ENCODE measurements at places on chromosomes 16 and 17.

GRCh38 chr17:82838386-82839063 is 1.3 kb downstream of the ZNF750 start:
- no peak for DNase-seq

DNA sequence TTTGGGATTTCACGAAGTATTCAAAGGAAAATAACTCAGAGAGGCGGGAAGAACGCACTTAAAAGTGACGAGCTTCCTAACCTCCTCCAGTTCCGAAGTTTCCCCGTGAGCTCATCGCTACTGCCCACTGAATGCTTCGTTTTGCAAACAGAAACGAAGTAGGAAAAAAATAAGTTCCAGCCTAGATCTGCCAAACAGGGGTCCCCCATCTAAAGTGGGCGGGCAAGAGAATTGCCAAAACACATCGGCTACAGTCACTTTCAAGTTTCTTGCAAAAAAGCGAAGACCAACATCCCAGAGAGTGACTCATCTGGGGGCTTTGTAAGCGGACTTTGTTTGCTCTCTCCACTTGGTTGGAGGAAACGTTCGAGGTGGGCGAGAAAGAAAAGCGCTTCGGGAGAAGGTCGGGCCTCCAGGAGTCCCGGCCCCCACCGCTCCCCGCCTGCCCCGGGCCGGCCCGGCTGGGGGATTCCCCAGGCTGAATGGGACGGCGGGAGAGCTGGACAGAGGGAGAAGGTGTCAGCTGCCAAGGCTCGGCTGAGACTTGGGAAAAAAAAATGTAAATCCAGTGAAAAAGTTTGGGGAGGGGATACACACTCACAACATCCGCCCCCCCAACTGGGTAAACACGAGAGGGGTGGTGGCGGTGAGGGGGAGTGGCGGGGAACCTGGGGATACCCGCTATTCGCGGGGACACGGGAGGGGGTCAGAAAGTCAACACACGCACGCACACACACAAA is 1.0 kb downstream of the VEZF1 start:
- DNase-seq = peak; percentile 62

GRCh38 chr17:17229416-17230384 is 7.3 kb downstream of the FLCN start:
- DNase-seq = no peak

DNA sequence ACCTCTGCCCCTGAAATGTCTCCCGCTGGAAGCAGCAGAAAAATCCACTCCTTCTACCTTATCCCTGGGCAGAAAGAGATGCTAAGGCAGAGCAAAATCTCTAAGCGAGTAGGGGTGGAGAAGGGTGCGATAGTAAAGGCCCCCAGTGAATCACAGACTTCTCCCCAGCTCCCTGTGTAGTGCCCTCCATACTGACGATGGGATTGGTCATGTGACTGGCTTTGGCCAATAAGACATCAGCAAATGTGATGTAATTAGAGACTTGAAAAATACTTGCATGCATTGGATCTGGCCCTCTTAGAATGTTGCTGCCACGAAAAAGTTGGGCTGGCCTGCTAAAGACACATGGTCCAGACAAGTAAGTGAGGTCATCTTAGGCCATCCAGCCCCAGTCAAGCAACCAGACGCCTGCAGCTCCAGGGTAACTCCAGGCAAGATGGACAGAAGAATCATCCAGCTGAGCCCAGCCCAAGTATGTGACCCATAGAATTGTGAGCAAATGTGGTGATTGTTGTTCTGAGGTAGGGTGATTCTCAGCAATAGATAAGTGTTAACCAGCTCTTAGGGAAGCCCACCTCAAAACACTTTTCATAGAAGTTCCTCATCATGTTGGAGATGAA is 36.0 kb downstream of the HASPIN start:
- DNase-seq = no peak

GRCh38 chr16:67441271-67441753 is 10.4 kb downstream of the HSD11B2 start:
- DNase-seq = no peak

DNA sequence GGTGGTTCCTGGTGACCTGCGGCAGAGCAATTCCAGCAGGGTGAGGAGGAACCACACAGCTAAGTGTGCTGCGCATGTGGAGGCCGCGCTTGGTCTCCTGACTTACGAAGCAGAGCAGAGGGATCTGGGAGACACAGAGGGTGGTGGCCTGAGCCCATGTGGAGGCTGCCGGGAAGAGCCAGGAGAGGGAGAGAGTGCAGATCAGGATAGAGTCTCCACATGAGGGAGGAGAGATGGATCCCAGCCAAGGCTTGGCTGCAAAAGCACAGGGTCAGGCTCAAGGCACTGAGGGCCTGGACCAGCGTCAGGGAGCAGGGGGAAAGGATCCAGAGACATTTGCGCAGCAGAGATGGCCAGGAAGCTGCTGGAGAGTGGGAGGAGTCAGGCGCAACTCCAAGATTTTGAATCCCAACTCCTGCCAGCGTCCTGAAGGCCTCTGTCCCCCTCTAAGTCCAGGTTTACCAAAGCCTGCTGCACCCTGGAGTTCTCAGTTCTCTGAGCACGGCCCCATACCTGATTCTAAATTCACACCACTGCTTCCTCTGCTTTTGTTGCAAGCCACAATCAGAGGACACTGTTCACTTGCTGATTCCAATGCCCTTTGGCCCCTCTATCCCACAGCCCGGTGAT is 11.3 kb upstream of the MLLT6 start:
- no peak for DNase-seq

GRCh38 chr16:88357317-88358022 is 25.3 kb upstream of the ZNF469 start:
- no peak for DNase-seq

DNA sequence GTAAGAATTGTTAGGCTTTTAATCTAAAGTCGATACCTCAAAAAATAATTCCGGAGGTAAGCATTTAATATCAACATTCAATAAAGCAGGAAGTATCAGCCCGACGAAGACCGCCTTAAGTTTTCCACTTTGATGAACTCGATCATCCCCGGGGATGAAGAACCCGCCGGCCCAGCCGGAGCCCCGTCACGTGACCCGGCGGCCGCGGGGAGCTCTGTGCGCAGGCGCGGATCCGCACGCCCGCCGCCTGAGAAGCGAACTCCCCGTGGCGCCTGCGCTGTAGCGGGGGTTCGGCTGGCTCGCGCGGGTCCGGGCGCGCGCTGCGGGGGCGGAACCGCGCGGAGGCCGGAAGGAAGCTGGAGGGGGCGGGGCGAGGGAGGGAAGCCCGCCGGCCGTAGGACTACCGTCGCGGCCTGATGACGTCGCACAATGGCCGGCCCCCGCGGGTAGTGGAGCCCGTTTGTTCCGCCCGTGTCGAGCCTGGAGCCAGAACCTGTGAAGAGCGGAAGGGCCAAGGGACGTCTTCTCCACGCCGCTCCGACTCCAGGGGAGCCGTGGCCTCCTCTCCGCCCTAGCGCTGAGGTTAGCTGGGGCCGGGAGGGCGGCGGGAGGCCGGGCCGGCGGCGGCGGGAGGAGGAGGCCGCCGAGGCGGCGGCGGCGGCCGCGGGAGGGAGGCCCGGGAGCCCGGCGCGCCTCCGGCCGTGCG is at the start of gene ZC3H18:
Gene ZC3H18 (plus strand): TSS at position 419 of the 706 bp plus-strand sequence. CDS start 6,721 bp downstream, outside the sequence.
- DNase-seq = peak; percentile 98

DNA sequence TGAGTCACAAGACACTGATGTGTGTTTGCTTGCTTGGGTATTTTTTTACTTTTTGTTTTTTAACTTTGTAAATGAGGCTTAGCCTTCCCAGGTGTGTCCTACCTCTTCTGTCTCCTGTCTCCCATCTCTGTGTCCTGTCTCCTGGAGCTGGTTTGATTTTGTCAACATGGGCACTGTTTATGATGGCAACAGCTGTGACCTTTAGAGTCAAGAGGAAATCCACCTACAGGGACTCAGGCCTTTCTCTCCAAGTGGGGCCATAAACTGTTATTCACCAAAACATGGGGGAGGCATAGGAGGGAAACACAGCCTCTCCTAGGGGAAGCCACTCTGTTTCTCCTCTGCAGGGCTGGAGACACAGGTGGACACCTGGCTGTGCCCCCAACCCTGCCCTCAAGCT is 13.1 kb upstream of the PLCG2 start:
- no peak for DNase-seq

GRCh38 chr16:88351491-88352101 is 31.2 kb upstream of the ZNF469 start:
- no peak for DNase-seq

DNA sequence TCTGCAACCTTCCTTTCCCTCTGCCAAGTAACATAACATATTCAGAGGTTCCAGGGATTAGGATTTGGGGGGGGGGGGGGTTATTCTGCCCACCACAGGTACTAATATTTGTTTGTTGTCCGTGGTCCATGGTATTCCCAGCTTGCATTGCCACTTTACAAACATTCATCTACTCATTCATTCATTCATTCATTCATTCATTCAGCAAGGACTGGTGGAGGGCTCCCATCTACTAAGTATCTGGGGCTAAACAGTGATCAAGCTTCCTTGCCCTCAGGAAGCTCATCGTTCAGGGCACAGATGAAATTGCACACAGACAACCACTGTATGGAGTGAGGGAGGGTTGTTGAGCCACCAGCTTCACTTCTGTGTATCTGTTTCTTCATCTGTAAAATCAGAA is 45.8 kb upstream of the NDRG4 start:
- DNase-seq = no peak

DNA sequence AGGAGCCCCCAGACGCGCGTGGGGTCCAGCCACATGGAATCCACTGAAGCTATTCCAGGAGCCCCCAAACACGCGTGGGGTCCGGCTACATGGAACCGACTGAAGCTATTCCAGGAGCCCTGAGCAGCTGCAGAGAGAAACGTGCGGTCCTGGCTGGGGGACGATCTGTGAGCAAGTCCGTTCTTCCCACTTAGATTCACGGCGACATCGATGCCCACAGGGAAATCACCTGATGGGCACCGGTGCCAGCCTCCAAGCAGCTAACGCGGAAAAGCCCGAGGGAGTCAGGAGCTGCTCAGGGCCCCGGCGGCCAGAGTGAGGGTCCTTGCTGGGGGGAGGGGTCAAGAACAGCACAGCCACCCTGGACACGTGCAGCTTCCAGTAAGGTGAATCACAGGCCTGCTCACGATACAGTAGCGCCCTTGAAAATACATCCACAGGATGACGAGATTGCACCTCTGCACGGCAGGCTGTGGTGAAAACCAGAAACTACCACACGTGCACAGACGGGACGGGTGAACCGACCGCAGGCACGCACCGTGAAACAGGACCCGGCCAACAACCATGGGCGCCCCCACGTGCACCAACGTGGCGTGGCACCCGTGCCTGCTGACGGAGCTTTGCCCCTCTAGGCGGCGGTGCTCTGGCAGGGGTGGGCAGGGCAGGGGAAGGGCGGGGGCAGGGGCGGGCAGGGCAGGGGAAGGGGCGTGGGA is 77.7 kb upstream of the GNG13 start:
- peak; percentile 53 for DNase-seq

DNA sequence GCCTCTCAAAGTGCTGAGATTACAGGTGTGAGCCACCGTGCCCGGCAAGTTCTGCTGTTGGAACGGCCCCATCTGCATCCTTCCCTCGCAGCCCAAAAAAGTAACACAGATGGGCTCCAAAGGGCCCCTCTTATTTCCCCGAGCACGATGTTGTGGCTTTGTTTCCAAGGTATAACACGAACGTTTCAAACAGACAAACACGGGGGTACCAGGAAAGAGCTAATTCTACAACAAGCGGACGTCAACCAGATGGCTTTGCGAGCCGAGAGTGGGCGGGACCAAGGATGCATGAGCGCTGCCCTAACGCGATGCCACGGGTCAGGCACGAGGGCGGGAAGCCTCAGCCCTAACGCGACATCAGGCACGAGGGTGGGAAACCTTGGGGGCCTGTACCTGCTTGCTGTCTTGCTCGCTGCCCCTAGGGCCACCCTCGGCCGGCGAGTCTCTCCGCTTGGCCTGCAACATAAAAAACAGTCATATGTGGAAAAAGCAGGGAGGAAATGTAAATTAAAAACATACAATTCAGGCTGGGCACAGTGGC is 24.2 kb downstream of the UNKL start:
- DNase-seq = no peak

- peak; percentile 93 for DNase-seq
Measured at GRCh38 chr17:59366040-59366757, 34.7 kb downstream of the YPEL2 start.

GRCh38 chr16:72137380-72138063 is 34.4 kb downstream of the PMFBP1 start:
- DNase-seq = no peak

DNA sequence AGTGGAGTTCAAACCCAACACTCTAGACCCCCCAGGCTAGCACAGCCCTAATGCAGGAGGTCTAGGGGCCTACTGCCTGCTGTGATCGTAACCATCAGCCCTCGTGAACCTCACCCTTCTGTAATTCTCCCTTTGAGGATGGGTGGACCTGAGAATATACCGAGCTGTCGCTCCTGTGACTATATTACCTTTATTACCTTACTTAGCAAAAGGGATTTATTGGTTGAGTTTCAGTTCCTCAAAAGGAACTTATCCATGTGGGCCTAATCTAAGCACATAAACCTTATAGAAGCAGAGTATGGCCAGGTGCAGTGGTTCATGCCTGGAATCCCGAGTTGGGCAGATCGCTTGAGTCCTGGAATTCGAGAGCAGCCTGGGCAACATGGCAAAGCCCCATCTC is 19.2 kb upstream of the EMP2 start:
- DNase-seq = no peak

DNA sequence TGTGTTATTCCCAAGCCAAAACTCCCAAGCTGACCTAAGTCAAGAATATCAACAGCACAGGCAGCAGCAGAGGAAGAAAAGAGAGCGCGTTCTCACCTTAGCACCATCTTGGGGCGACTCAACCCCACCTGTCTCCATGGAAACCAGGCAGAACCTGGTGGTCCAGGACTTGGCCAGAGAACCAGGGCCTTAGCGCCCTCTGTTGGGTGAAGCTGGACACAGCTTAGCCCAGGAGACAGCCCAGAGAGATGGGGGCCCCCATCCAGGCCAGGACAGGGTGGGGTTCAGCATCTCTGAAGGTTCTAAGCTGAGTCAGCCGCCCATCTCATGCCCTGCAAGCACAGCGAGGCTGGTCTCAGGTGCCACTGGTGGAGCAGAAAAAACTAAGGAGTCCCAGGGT is 60.1 kb upstream of the TMEM132E start:
- peak; percentile 95 for DNase-seq

DNA sequence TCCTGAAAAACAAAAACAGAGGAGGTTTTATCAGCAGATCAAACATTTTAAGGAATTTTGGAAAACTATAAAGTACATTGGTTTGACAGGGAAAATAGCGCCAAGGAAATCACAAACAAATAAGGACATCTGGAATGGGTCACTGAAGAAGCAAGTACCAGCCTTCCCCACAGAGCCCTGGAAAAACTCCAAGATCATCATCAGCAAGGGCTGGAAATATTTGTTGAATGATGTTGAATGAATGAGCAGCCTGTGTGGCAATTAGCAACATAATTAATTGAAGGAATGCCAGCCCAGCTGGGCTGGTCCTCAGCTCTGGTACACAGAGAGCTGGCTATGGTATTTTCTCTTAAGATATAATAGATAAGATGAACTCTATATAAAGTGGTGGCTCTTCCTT is 290.4 kb downstream of the HS3ST3A1 start:
- DNase-seq = no peak

- DNase-seq = no peak
Measured at GRCh38 chr16:56911771-56912571, 20.0 kb upstream of the HERPUD1 start.
